OCI-LY7 (cell line): ENCODE measurements at places on chromosomes 7 and 10. TPM values are rescaled to one million over a fixed set of nuclear protein-coding genes. Genes with fewer than 3 reads are reported as not detected.

DNA sequence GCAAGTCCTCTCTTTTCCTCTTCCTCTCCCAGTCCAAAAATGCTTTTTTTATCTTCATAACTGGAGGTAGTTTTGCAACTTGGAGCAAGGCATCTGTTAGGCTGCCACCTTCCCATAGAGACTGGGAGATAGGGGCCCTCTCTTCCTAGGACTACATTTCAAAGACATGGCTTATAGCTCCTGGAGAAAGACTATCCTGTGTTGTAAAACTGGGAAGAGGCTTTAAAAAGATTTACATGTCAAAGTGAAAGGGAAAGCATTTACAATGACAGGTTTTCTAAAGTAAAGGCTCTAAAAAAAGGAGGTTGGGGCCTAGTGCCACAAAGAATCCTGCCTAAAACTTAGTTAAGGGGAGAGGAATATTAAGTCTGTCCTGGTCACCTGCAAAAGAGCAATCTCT, 82.2 kb upstream of the SEMA3E start:
- DNase-seq = no peak

- no peak for DNase-seq
Observed at GRCh38 chr10:1063232-1063865, 7.2 kb downstream of the WDR37 start.

GRCh38 chr10:84537447-84537931, 209.1 kb downstream of the CCSER2 start:
- peak; percentile 70 for DNase-seq

GRCh38 chr10:4067931-4068561, 283.0 kb upstream of the KLF6 start:
- DNase-seq = no peak

Gene SLC29A3
- total RNA-seq = 7.3 and 8.2 TPM in 2 replicates

Gene ELN
- not detected in 2 replicates for total RNA-seq

Gene OR9A2
- total RNA-seq = 0.37 and 0.53 TPM in 2 replicates

Gene RABGEF1
- 25.5 and 27.2 TPM in 2 replicates for total RNA-seq

Gene SUN3
- 2.7 and 2.9 TPM in 2 replicates for total RNA-seq

Gene ABCA13
- total RNA-seq = not detected in 2 replicates

Gene SFMBT2
- total RNA-seq = 7.0 and 8.3 TPM in 2 replicates
